ENCODE measurements at places on chromosomes 1 and 21.
A peak's percentile ranks its signal among the peaks of the same experiment; 100 is the strongest.

- ATAC-seq: no peak
These were observed 165.9 kb downstream of the ADGRL4 start for GRCh38 chr1:78840453-78841271.

- ATAC-seq: no peak
These were observed 128.4 kb downstream of the NTMT2 start for GRCh38 chr1:170274131-170274501.

- no peak for ATAC-seq
These were observed 180.6 kb upstream of the JUN start for GRCh38 chr1:58964428-58964827.

GRCh38 chr1:170254371-170254770 lies 108.6 kb downstream of the NTMT2 start:
- no peak for ATAC-seq

DNA sequence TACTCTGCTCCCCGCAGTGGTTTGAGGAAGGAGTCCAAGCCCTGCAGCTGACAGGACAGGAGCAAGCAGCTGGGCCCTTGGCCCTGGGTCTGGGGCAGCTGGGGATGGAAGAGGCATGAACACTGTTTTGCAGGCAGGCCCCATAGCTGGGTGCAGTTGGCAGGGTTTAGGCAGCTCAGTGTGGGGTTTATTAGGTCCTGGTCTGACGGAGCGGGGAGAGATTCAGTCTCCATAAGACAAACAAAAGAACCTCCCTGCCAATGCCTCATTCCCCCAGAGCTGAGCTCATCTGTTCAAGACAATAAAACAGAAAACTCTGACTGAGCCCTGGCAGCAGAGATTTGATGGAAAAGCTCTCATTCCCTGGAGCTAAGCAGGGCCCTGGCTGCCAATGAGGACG lies 37.3 kb downstream of the OLFML2B start:
- ATAC-seq: no peak

DNA sequence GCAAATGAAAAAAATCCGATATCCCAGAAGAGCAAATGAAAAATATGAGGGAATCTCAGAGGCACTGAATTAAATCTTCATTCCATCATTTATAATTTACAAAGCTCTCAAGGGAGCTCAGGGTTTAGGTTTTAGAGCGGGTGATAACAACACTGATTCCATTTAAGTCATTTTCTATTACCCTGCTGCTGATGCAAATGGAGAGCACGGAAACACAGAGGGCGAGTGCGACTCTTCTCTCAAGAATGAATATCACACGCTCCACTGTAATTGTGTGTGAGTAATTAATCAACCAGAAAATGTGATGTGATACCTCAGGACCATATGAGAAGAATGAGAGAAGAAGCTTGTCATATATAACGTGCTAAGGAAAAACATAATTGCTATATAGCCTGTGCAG lies 22.7 kb downstream of the CHML start:
- no peak for ATAC-seq

DNA sequence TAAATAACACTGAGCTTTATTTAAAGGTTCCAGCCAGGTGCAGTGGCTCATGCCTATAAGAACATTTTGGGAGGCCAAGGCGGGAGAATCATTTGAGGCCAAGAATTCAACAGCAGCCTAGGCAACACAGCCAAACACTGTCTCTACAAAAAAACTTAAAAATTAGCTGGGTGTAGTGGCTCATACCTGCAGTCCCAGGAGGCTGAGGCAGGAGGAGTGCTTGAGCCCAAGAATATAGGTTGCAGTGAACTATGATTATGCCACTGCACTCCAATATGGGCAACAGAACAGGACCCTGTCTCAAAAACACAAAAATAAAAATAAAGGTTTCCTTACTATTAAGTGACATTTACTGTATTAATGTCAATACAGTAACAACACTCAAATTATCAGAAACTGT lies 2.1 kb downstream of the TAF12 start:
- no peak for ATAC-seq

DNA sequence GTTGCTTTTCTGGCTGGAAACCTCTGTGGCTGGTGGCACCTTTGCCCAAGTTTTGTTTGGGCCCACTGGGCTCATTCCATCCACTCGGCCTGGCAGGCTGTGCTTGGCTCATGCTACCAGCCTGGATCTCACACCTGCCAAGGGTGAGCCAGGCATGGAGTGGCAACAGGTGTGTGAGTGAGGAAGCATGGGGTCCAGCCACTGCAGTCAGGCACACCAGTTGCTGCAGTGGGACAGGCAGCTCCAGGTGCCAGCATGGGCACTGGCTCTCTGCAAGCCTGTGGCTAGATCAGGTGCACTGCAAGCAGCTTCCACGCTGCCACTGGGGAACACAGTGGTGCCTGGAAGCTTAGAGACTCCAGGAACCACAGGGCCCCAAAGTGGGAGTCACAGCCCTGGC lies 57.0 kb downstream of the NUP210L start:
- no peak for ATAC-seq

DNA sequence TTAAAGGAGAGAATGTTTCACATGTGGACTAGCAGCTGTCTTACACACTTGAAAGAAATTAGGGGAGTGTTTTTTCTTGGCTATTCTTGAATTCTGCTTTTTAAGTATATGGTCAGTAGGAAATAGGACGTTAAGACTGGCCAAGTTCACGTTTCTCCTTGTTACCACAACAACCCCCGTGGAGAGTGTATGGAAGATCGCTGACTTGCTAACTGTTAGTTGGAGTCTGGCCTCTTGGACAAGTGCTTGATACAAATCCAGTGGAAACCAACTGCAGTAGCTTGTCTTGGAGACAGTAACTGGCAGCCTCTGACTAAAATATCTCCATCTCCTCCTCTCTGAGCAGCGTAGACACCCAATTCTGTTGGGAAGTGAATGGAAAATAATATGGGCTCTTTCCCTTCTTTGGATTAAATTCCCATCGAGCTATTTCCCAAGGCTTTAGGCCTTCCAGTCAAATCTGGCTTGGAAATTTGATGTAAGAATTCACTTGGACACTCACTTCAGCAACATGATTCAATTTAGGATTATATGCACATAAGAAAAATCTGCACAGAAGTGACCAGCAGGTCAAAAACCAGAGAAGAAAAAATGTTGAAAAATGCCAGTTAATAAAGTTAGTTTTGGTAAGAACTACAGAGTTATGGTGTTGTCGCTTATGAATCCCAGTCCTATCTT lies 3.6 kb upstream of the NFIA start:
- no peak for ATAC-seq

DNA sequence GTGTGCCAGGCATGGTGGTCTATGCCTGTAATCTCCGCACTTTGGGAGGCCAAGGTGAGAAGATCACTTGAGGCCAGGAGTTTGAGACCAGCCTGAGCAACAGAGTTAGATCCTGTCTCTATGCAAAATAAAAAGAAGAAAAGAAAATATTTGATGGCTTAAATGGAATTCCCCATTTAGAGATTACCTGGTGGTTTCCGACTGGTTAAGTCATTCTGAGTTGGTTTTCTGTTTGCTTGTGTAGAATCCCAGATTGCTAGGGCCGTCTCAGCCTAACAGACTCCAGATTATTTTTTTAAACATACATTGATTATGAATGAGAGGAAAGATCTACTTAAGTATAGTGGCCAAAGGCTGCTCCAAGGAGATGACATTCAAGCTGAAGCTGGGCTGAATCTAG lies 22.9 kb upstream of the LY9 start:
- peak; percentile 8 for ATAC-seq

DNA sequence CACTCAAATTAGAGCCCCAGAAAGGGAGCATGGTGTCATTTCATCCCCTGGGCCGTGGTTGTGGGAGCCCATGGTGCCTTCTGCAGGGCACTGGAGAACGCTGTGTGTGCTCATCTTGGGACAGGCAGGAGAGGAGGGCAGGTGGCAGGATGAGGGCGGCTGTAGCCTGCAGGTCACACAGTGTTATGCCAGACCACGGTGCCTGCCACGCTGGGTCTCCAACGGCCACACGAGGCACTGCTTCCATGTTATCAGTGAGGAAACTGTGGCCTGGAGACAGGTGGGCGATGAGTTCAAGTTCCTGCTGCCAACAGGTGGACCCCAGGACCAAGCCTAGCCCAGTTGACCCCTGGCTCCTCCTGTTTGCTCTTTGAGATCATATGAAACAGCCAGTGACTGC lies 21.0 kb downstream of the ABCG1 start:
- ATAC-seq: no peak

DNA sequence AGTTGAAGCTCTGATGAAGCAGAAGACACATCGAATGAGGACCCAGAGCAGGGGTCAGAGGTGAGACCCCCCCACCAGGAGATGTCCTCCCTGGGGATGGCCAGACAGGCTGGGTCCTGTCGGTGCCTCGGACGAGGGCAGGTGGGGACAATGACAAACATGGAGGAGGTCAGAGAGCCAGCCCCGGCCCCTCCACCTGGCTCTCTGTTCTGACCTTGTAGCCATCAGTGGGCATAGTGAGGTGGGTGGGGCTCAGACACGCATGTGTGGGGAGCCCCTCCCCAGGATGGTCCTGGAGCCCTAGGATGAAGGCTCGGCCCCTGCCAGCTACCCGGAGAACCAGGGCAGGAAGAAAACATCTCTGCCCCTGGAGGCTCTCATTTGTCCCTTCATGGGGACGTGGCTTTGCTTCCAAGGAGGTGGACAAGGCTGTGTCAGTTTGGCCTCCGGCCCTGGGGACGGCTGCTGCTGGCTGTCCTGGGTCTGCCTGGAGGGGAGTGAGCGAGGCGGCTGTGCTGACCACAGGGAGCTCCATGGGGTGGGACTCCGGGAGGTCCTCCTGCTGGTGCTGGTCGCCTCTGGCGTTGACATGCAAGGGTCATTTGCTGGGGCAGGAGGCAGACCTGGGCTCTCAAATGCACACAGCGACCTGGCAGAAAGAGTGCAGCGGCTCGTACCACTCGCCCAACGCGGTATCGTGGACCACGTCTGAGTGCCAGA lies 2.6 kb downstream of the KRTAP10-6 start:
- no peak for ATAC-seq

- ATAC-seq: peak; percentile 35
These were observed 38.2 kb downstream of the CDC14A start for GRCh38 chr1:100390531-100390930.

DNA sequence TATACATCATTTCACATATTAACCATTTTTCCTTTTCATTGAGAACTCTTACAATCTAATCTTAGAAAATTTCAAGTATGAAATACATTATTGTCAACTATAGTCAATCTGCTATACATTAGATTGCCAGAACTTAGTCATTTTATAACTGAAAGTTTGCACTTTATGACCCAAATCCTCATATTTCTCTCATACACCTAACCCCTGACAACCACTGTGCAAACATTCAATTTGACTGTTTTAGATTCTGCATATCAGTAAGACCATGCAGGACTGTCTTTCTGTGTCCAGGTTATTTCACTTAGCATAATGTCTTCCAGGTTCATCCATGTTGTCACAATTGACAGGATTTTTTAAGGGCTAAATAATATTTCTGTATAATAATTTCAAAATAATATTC lies 1299.0 kb upstream of the B3GALT2 start:
- no peak for ATAC-seq

DNA sequence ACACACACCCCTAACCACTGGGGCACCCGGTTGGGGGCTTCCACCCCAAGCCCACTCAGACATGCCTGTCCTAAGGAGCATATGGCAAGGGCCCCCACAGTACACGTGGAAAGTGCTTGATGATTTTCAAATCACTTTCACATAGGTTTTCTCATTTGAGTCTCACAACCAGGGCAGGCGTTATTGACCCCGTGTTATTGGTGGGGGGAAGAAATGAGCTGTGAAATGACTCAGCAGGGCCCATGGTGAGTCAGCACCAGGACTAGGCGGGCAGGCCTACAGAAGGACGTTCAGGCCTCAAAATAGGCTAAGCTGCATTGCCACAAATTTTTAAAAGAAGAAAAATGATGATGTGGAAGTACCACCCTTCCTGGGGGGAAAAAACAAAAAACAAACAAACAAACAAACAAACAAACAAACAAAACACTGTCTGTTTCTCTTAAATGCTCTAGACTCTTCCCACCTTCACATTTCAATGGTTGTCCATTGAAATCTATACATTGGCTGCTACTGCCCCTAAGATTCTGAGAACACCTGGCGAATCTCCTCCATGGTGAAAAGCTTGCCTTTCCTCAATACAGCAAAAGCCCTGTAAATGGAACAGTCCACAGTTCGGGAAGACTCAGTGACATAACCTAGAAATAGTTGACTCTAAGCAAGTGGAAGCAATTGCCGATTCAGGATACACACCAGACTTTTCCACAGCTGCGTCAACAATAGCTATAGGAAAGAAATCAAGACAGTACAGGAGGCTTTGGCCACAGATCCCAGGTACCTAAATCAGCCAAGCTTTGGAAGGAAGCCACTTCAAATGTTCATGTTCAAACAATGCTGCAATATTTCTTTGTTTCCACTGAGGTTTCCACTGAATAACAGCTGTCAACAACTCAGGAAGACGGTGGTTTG lies 234.7 kb downstream of the TOMM20 start:
- ATAC-seq: peak; percentile 93

DNA sequence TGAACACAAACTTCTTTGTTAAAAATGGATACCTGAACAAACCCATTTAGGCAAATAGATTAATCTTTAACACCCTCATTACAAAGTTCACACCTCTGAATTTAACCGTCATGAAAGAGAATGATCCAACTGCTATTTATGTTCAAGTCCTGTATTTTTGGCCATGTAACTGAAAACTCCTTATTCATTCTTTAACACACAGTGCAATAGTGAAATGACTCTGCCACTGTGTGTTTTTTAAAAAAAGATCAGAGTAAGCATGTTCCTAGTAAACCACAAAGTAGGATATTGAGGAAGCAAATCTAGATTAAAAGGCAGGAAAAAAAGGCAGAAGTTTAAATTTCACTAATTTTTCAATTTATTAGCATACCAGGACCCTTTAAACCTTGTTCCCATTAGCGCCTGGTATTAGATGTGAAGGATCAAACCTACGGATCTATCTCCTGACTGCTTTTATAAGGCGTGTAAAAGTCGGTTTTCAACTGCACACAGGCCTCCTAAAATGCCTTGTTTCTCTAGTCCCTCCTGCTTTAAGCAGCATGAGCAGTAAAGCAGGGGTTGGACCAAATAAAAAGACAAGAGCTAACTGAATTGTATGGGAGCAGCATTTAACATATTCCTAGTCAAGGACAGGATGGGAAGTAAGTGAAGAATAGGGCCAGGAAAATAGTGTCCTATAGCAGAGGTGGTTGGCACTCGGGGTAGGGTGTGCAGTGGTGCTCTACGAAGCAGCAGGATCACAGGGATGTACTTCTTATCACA lies 33.4 kb downstream of the NUCKS1 start:
- ATAC-seq: no peak

GRCh38 chr1:66626261-66626660 lies 92.3 kb downstream of the SGIP1 start:
- ATAC-seq: no peak

GRCh38 chr1:13930151-13930550 lies 230.2 kb downstream of the PRDM2 start:
- ATAC-seq: no peak
